ENCODE measurements at places on chromosomes 7 and 10.

- H3K36me3 ChIP-seq, result no peaks in the 10 kb centered on the region
- H3K4me3 ChIP-seq, result no peak overlapping the region
- H3K4me1 ChIP-seq, result no peaks in the 10 kb centered on the region
- no peak for DNase-seq
Measured at GRCh38 chr7:84162125-84162524, 32.5 kb downstream of the SEMA3A start.

DNA sequence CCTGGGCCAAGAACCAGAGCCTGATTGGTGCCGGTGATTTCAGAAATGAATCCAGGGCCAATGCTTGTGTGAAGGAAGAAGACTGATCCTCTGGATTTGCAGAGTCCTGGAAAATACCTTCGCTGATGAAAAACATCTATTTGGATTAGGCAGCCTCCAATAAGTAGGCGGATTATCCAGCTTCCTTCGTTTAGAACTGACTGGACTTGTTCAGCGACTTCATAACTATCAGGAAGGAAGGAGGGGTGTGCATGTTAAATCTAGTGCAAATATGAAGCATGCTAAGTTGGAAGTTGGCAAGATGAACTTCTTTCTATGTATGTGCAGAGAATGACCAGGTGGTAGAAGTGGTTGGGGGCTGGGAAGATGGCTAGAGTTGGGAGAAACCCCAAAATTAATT lies 41.0 kb downstream of the NKX2-3 start:
- H3K27ac ChIP-seq, result no peak overlapping the region
- no peaks in the 10 kb centered on the region for H3K36me3 ChIP-seq
- no peaks in the 10 kb centered on the region for H3K4me1 ChIP-seq
- no peak for DNase-seq

DNA sequence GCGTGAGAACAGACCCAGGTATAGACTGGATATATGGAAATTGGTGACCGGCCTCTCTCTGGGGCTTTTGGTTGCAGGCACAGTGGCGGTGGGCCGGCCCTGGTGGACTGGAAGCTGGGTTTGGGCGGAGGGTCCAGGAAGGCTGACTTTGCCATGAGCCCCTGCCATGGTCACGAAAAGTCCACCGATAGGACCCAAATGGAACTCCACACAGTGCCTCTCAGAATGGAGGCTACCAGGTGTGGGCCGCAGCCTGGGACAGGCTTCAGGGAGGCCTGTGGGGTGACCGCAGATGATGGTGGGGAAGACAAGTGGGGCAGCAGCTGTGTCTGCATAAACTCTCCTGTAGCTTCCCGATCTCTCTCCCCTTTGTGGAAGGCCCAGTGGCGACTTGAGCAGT lies 123.2 kb downstream of the DNAJB6 start:
- no peaks in the 10 kb centered on the region for H3K27me3 ChIP-seq
- H3K27ac ChIP-seq, result no peak overlapping the region
- peak; percentile 2 for DNase-seq
- no peaks in the 10 kb centered on the region for H3K4me1 ChIP-seq

GRCh38 chr10:71622154-71622526 lies 97.4 kb downstream of the C10orf105 start:
- no peak overlapping the region for H3K27ac ChIP-seq
- H3K27me3 ChIP-seq, result no peaks in the 10 kb centered on the region
- peak; percentile 47 for DNase-seq
- H3K4me3 ChIP-seq, result no peak overlapping the region
- H3K36me3 ChIP-seq, result no peaks in the 10 kb centered on the region
- H3K4me1 ChIP-seq, result peaks cover 21% of the 10 kb centered on the region

DNA sequence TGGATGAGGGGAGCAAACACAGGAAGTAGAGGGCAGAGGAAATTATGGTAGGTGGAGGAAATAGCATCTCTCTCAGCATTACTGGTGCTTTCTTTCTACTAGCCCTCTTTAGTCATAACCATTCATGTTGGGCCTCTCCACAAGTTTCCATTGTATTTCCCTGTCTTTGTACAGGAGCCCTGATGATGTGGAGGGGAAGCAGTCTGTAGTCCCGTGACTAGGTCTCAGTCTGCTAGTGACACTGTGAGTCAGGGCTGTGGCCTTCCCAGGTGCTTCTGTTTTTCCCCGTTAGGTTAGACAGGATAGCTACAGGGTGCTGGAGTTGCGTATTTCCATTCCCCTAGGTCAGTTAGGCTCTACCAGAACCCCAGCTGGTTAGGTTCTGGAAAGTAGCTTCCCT lies 82.9 kb upstream of the NAMPT start:
- no peaks in the 10 kb centered on the region for H3K36me3 ChIP-seq
- H3K4me1 ChIP-seq, result no peaks in the 10 kb centered on the region
- no peaks in the 10 kb centered on the region for H3K27me3 ChIP-seq
- no peak overlapping the region for H3K27ac ChIP-seq
- H3K4me3 ChIP-seq, result no peak overlapping the region
- no peak for DNase-seq

GRCh38 chr10:11837372-11838161 lies 14.4 kb downstream of the PROSER2 start:
- no peak overlapping the region for H3K27ac ChIP-seq
- no peak for DNase-seq
- no peaks in the 10 kb centered on the region for H3K4me1 ChIP-seq
- H3K27me3 ChIP-seq, result no peaks in the 10 kb centered on the region
- no peak overlapping the region for H3K4me3 ChIP-seq

GRCh38 chr7:98598846-98599615 lies 18.1 kb upstream of the NPTX2 start:
- no peaks in the 10 kb centered on the region for H3K4me1 ChIP-seq
- no peak overlapping the region for H3K4me3 ChIP-seq
- no peak overlapping the region for H3K27ac ChIP-seq
- DNase-seq, result no peak

DNA sequence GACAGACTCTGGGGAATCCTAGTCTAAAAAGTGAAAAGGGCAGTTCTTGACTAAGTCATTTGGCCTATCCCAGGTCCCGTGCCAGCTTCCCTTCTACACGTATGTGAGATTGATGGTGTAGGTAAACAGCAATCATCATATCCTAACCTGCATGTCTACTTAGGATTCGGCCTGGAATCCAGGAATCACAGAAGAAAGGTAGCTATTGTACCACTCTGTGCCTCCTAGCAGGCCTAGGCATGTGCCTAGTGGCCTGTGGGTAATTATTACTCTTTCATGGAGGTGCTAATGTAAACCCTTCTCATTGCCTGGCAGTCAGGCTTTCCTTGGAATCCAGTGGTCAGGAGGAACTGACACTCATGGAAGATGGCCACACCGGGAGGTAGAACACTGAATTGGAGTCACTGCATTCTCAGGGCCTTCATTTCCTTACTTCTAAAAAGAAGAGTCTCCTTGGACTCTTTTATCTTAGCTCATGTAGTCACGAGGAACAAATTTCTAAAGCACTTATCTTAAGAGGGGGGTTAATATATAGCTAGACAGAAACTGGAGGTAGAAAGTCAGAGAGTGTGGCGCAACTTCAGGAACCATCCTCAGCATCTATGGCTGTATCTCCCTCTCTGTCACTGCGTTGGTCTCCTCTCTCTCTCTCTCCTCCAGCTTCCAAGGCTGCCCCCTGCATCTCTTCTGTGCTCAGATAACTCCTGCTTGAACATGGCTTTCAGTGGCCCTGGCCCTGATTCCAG lies 122.5 kb downstream of the C1GALT1 start:
- no peaks in the 10 kb centered on the region for H3K4me1 ChIP-seq
- DNase-seq, result no peak
- no peaks in the 10 kb centered on the region for H3K36me3 ChIP-seq
- H3K27ac ChIP-seq, result no peak overlapping the region
- no peaks in the 10 kb centered on the region for H3K27me3 ChIP-seq
- no peak overlapping the region for H3K4me3 ChIP-seq

- no peaks in the 10 kb centered on the region for H3K4me1 ChIP-seq
- no peaks in the 10 kb centered on the region for H3K27me3 ChIP-seq
- DNase-seq, result no peak
- no peaks in the 10 kb centered on the region for H3K36me3 ChIP-seq
- H3K4me3 ChIP-seq, result no peak overlapping the region
- H3K27ac ChIP-seq, result no peak overlapping the region
Measured at GRCh38 chr7:142263598-142264380, 5.9 kb upstream of the PRSS58 start.

DNA sequence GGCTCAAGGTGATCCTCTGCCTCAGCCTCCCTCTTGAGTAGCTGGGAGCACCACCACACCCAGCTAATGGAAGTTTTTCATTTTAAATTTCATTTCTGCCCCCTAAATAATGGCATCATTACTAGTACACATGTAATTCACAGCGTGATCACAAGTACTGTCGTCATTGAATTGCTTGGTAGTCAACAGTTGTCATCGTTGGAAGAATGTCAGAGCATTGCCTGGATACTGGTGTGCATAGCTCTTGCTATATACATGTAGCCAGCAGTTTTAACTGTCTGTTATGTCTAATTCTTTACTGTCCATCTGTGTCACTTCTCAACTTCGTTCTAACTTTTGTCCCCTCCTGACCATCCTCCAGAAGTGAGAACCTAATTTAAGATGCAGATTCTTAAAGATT lies 62.1 kb downstream of the CRPPA start:
- H3K27ac ChIP-seq, result no peak overlapping the region
- no peak overlapping the region for H3K4me3 ChIP-seq
- no peaks in the 10 kb centered on the region for H3K36me3 ChIP-seq

GRCh38 chr10:101273741-101274140 lies 44.5 kb upstream of the LBX1 start:
- H3K4me3 ChIP-seq, result no peak overlapping the region
- H3K27me3 ChIP-seq, result no peaks in the 10 kb centered on the region
- H3K36me3 ChIP-seq, result no peaks in the 10 kb centered on the region
- H3K27ac ChIP-seq, result no peak overlapping the region
- no peak for DNase-seq

GRCh38 chr7:26460351-26461085 lies 168.9 kb downstream of the SNX10 start:
- H3K27me3 ChIP-seq, result no peaks in the 10 kb centered on the region
- no peak for DNase-seq
- H3K4me1 ChIP-seq, result no peaks in the 10 kb centered on the region

GRCh38 chr10:4120096-4120853 lies 335.3 kb upstream of the KLF6 start:
- H3K27ac ChIP-seq, result no peak overlapping the region
- no peaks in the 10 kb centered on the region for H3K27me3 ChIP-seq
- no peaks in the 10 kb centered on the region for H3K4me1 ChIP-seq
- H3K36me3 ChIP-seq, result no peaks in the 10 kb centered on the region
- H3K4me3 ChIP-seq, result no peak overlapping the region

DNA sequence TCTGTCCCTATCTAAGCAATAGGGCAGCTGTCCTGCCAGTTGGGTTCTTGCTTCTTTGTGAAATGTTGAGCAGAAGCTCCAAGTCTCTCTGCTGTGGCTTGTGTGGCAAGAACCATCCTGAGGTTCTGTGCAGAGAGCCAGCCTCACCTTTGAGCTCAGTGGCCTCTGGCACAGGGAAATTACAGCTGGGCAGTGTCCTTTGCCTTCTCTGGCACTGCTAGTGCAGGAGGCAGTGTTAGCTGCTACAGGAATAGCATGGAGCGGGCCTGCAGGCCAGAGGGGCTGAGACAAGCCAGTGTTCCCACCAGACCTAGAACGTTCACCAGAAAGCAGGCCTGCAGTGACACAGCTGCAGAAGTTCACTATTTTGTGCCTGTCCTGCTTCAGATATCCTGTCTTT lies 1.8 kb downstream of the PRXL2A start:
- no peaks in the 10 kb centered on the region for H3K27me3 ChIP-seq
- no peak for DNase-seq
- no peak overlapping the region for H3K27ac ChIP-seq
- peaks cover 22% of the 10 kb centered on the region for H3K4me1 ChIP-seq
- H3K36me3 ChIP-seq, result no peaks in the 10 kb centered on the region
- H3K4me3 ChIP-seq, result no peak overlapping the region

- no peaks in the 10 kb centered on the region for H3K4me1 ChIP-seq
- no peak for DNase-seq
- no peaks in the 10 kb centered on the region for H3K27me3 ChIP-seq
- no peak overlapping the region for H3K27ac ChIP-seq
- no peak overlapping the region for H3K4me3 ChIP-seq
Measured at GRCh38 chr7:87267239-87267900, 47.8 kb upstream of the TMEM243 start.

DNA sequence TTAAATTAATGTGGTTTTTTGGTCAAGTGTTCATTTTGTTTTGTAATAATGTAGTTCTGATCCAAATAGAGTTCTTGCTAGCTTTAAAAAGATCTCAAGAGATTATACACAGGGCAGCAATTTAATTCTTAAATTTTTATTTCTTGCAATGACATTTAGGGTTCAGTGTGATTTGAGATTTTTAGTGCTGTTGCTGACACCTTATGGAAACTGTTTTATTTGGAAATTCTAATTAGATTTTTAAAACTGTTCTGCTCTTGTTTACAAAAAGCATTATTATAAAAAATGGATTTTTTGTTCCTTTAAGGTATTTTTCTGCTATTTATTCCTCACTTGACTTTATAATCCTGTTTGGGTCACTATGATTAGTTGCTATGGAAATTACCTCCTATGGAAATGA lies 72.1 kb downstream of the RTKN2 start:
- no peak for DNase-seq
- no peaks in the 10 kb centered on the region for H3K27me3 ChIP-seq
- no peaks in the 10 kb centered on the region for H3K36me3 ChIP-seq
- no peak overlapping the region for H3K27ac ChIP-seq
- no peak overlapping the region for H3K4me3 ChIP-seq
- no peaks in the 10 kb centered on the region for H3K4me1 ChIP-seq

DNA sequence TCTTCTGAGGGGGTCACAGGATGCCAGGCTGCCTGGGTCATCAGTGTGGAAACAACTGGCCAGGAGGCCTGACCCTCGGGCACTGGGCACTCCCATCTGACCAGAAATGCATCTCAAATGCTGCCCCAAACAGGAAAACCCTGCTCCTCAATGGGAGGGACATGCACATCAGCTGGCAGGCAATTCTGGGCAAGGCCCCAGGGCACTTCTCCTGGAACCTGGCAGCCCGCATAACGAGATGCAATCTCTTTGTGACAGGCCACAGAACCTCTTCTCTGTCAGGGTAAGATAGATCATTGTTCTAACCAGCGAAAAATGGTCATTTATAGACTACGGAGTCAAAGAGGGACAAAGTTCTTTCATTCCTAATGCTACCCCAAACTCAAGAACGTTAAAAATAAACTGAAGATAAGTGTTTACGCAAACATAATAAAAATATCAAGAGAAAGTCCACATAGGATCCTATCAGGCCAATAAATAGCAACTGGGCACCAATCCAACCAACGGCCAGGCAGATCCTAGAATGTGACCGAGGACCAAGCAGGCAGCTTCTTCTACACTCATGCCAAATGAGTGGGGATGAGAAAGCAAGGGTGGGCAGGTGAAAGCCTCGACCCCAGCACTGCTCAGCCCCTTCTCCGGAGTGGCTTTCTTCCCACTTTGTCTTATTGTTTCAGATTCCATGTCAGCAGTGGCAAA lies 212.3 kb downstream of the TCERG1L start:
- H3K27me3 ChIP-seq, result no peaks in the 10 kb centered on the region
- H3K36me3 ChIP-seq, result no peaks in the 10 kb centered on the region
- peaks cover 4% of the 10 kb centered on the region for H3K4me1 ChIP-seq
- H3K4me3 ChIP-seq, result no peak overlapping the region
- H3K27ac ChIP-seq, result no peak overlapping the region
- no peak for DNase-seq

DNA sequence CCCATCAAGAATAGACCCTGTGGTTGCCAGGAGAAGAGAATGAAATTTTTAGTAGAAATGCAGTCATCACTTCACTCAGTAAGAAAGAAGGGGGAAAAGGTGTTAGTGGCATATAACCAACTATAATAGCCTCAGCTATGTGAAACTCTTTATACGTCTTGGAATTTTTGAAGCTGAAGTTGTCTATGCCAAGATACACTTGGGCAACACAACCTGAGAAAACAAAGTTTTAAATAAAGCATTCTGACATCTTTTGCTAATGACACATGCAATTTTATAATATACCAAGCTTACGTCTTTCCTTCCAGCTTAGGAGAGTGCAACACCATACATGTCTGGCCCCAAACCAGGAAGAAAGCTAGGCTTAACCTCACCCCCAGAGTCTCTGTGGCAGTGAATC lies 40.8 kb upstream of the ZNF438 start:
- no peak overlapping the region for H3K4me3 ChIP-seq
- no peak overlapping the region for H3K27ac ChIP-seq
- DNase-seq, result no peak
